B cell (primary cell): ENCODE measurements at places on chromosomes 16 and 17. TPM values are rescaled to one million over a fixed set of nuclear protein-coding genes. Genes with fewer than 3 reads are reported as not detected.

Gene GRAPL
- 84.5 and 132 TPM in 2 replicates for polyA plus RNA-seq

Gene NPIPB6
- 2.1 and 2.3 TPM in 2 replicates for polyA plus RNA-seq

Gene VMO1
- 0.57 TPM in 1 of 2 replicates, not detected in the other for polyA plus RNA-seq

Gene HS3ST3B1
- polyA plus RNA-seq = 0.75 and 1.1 TPM in 2 replicates

- H3K36me3 ChIP-seq = no peaks in the 10 kb centered on the region
- H3K4me3 ChIP-seq = no peak overlapping the region
- no peaks in the 10 kb centered on the region for H3K27me3 ChIP-seq
- H3K27ac ChIP-seq = no peak overlapping the region
- no peak for DNase-seq
- H3K4me1 ChIP-seq = no peaks in the 10 kb centered on the region
These were observed 183.0 kb upstream of the FOXF1 start for GRCh38 chr16:86327321-86327720.

DNA sequence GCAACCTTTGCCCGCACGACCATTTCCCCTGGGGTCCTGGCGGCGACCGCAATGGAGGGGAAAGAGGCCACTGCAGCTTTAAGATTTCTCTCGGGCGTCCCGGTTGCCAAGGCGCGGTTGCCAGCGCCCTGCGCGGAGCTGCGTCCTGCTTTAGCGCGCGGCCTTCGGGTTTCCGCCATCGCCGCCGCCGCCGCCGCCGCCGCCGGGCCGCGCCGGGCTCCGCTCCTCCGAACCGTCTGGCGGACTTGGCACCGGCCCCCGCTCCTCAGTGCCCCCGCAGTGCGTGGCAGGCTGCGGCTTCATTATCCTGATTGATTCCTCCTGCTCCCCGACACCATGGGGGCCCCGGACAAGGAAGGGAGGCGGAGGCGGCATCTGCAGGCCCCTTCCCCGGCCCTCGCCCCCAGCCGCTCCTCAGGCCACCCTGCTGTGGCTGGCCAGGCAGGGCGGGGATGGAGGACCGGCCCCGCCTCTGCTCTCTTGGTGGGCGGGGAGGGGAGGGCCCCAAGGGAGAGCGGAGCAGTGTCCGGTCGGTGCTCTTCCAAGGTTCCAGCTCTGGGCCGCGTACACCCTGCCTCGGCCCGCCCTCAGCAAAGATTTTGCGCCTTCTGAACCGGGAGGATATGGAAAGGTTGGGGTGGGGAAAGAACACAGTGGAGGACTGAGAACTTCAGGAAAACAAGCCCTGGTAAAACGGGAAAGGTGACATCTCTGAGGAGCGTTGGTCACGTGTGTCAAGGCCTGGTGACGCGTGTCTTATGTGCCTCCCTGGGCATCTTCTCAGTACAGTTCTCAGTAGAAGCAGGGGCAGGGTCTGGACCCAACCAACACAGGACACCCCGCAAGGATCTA is 34.0 kb downstream of the NEUROD2 start:
- peak; percentile 52 for DNase-seq
- no peaks in the 10 kb centered on the region for H3K4me1 ChIP-seq
- no peak overlapping the region for H3K27ac ChIP-seq
- peak overlapping the region; percentile 42 for H3K4me3 ChIP-seq

- no peaks in the 10 kb centered on the region for H3K27me3 ChIP-seq
- H3K4me1 ChIP-seq = no peaks in the 10 kb centered on the region
- no peak for DNase-seq
- H3K4me3 ChIP-seq = no peak overlapping the region
- no peak overlapping the region for H3K27ac ChIP-seq
- no peaks in the 10 kb centered on the region for H3K36me3 ChIP-seq
These were observed 987.6 kb upstream of the RBFOX1 start for GRCh38 chr16:6345090-6345489.

DNA sequence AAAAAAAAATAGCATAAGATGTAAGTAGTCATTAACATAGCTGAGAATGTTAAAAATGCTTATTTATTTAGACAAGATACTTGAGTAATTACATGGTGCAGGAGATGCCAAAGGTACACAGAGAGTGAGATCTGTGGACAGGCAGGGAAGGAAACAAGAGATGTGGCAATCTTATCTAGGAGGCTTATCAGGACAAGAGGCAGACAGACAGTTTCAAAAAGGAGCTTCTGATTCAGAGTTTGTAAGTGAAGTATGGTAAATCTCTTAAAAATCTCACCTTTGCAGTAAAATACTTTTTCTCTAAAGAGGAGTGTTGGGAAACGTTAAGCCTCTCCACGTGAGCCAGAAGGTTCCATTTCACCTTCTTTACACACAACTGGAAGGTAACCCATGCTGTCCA is 19.9 kb upstream of the GHDC start:
- no peak overlapping the region for H3K27ac ChIP-seq
- H3K36me3 ChIP-seq = peaks cover 69% of the 10 kb centered on the region
- no peak for DNase-seq
- no peak overlapping the region for H3K4me3 ChIP-seq

DNA sequence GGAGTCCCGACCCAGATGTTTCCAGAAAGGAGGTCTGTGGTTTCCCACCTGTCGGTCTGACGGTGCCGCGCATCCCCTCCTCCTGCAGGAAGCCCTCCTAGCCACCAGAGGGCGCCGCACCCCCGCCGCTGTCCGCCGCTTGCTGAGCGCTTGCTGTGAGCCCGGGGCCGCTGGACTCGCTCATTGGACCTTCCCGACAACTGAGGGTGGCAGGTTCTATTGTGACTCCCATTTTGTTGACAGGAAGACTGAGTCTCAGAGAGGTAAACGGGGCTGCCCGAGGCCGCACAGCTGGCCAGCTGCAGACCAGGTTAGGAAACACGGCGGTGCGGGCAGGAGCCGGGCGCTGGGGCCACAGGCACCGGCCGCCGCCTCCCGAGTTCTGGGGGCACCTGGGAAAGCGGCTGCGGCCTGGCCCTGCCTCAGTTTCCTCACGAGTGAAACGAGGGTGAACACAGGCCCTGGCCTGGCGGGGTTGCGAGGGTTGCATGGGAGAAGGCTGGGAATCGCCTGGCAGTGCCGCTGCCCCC is 191.1 kb upstream of the CIBAR2 start:
- DNase-seq = peak; percentile 82
- no peak overlapping the region for H3K27ac ChIP-seq
- no peaks in the 10 kb centered on the region for H3K36me3 ChIP-seq
- H3K4me1 ChIP-seq = peaks cover 56% of the 10 kb centered on the region
- no peaks in the 10 kb centered on the region for H3K27me3 ChIP-seq

GRCh38 chr17:14605267-14605599 is 304.4 kb downstream of the HS3ST3B1 start:
- H3K4me1 ChIP-seq = peaks cover 15% of the 10 kb centered on the region
- no peak overlapping the region for H3K4me3 ChIP-seq

DNA sequence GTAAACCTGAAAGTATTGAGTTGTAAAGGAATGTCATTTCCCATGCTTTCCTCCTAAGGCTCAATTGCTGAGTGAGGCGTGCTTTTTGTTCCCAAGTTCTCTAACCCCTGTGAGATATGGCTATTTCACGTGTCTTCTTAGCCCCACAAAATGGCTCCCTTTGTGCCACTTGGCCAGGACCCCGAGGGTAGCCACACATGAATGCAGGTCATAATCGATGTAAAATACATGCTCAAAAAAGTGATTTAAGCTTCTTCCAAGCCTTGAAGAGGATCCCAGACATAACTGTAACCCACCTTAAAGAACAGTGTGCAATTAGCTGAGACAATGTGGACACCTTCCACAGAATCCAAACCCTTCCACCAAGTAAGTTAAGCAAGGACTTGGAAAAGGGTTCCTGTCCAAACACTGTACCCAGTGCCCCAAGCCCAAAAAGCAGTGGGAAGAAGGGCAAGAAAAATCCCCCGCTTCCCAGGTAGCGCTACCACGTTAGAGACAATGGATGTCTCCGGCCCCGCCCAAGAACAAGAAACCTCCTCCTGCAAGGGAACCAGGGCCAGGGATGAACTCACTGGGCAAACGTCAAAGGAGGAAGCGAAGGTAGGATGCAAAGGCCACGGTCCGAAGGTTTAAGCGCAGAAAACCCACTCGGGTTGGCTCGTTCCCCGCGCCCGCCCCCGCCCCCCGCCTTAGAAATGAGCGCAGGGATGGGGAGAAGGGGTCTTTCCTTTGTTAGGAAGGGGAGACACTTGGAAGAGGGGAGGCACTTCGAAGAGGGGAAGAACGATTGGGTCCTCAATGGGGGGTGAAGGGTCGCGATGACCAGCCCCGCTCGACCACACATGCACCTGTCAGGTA is 1.2 kb downstream of the JPT1 start:
- H3K36me3 ChIP-seq = no peaks in the 10 kb centered on the region
- peak overlapping the region; percentile 74 for H3K4me3 ChIP-seq
- DNase-seq = peak; percentile 43
- H3K4me1 ChIP-seq = peaks cover 15% of the 10 kb centered on the region

DNA sequence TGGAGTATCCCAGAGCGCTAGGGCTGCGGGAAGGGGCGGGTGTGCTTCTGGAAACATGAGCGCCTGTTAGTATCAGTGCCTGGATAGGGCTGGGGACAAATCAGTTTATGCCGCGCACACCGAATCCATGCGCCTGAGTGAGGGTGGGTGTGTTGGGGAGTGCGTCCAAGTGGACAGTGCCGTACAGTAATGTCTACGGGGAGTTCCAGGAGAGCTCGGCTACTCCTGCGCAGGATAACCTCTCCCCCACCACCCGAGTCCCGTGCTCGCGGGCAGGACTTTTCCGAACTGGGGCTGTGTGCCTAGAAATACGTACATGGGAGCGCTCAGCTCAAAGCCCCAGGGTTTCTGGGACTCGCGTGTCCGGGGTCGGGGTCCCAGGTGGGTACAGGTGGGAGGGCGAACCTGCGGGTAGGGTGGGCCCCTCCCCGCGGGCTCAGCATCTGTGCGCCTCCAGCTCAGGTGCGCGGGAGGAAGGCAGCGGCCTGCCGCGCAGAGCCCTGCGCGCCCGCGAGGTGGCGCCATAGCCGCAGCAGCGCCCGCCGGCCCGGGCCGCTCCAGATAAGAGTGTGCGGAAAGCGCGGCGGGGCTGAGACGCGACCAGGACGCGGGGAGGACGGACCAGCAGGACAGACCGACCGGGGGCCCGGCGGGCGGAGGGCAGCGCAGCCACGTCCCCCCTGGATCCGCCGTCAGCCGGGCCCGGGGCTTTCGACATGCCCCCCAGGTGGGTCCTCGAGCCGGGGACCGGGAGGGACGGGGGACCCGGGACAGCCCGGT is at the start of gene HIC1:
Gene HIC1 (plus strand): TSS at position 592 of the 780 bp plus-strand sequence. CDS start 1,588 bp downstream, outside the sequence.
- no peaks in the 10 kb centered on the region for H3K36me3 ChIP-seq
- peaks cover 55% of the 10 kb centered on the region for H3K4me1 ChIP-seq
- H3K4me3 ChIP-seq = no peak within 1 kb of the TSS
- peak; percentile 89 for DNase-seq
- no peak within 1 kb of the TSS for H3K27ac ChIP-seq
